ENCODE measurements at places on chromosomes 1 and 21.

DNA sequence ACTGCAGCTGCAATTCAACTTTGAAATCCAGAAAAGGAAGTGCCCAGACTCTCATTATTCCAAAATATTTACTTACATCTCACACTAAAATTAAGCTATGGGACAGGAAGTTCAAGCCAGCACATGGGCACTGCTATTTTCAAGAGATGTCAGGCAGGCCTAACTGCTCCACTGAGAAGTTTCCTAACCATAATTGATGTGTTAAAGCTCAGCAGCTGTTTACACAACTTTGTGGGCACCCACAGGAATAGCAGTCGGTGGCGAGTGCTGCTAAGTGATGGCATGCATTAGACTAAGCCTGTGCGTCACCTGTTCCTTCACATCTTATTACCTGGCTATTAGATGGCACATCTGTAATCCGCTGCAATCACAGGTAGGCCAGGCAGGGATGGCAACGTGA lies 303.3 kb upstream of the DAB1 start:
- no peak for DNase-seq

DNA sequence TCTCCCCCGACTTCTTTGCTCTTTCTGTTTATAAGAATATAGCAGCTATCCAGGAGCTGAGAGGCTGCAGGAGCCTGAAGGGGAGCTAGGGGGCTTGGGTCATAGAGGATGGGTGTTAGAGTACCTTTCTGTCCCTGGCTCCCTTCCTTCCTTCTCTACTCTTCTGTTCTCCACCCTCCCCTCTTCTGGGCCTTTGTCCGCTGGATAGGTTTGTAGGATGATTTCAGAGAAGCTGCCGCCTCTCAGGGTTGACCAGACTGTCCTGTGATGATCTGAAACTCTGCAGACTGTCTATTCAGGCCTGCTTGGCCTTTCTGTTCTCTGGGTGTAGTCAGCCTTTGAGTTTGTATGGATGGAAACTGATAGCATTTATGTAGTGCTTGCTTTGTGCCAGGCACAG lies 26.3 kb downstream of the PPFIA4 start:
- no peak for DNase-seq

DNA sequence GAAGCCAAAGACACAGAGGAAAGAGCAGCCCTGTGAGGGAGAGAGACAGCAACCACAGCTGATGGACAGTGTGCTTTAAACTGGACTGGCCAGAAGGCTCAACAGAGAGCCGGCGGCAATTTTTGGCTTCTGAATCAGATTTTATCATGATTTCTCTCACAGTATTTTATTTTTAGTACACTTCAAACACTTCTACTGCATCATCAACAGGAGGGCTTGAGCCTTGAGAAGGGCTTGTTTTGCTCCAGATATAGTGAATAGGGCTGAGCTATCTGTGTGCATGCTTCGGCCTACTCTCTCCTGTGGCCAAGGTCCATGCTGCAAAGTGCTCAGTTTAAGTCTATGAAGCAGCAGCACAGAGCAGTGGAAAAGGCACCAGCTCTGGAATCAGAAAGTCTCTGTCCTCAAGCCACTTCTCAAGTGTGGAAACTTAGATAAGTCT lies 33.3 kb downstream of the ADCY10 start:
- DNase-seq = no peak

- peak; percentile 29 for DNase-seq
Observed at GRCh38 chr1:229058111-229058561, 212.8 kb upstream of the RAB4A start.

All from stimulated activated CD4-positive, alpha-beta T cell treated with anti-CD3 and anti-CD28 coated beads, Interleukin-1b, Interleukin-23, amount 100 ng/mL, for 4 hours (primary cell).